ENCODE measurements at places on chromosomes 5 and 9.

DNA sequence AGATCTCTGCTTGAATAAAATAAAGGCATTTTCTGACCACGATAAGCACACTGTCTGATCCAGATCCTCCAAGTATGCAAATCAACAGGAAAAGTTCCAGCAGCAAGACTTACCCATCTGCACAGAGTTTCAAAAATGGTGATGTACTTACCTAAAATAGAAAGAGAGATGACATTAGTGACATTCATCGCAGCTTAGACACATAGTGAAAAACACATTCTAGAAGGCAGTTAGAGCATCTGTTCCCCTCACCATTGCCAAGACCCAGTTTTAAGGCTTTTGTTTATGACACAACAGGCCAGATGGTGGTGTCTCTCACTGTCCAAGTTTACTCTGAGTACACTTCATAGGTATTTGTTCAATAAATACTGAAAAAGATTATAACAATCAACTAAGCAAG lies 207.7 kb downstream of the PDE4D start:
- DNase-seq = no peak

GRCh38 chr9:101028346-101029314 lies at the start of gene PLPPR1:
TSS of gene PLPPR1 (plus strand) at chr9:101028727.
- DNase-seq = no peak

- no peak for DNase-seq
Observed at GRCh38 chr9:89277043-89277442, 34.0 kb upstream of the CKS2 start.

DNA sequence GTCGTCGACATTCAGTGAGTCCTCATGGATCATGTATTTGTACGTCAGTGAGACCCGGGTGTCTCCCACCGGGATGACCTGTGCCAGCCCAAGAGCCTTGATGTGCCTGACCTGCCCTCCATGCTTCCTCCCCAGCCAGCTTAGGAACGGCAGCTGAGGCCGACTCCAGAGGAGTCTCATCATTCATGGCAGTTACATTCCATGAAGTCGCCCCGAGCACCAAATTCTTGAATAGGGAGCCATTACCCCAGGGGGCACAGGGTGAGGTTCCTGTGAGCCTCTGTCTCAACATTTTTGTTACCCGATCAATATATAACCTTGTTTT lies 67.8 kb downstream of the ZNF354C start:
- DNase-seq = no peak

GRCh38 chr5:148457183-148457620 lies 73.4 kb downstream of the FBXO38 start:
- no peak for DNase-seq

DNA sequence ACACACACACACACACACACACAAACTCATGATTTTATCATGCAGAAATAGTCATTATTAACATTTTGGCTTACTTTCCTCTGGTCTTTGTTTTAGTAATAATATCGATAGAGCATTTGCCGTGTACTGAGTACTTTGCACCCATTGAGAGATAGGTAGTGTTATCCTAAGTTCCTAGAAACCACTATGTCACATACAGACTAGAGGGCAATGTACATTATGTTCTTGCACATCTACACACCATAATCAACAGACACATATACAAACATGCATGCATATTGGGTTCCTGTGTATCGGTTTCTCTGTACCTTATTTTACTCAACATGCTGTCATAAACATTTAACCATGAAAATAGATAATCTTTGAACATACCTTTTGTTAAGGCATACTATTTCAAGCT lies 45.7 kb downstream of the MAT2B start:
- no peak for DNase-seq

Data from BJ (cell line).